NCI-H1436 (cell line): ENCODE measurements at places on chromosomes 6 and 20.

GRCh38 chr6:39338397-39338796 is 15.9 kb upstream of the KCNK16 start:
- no peak for DNase-seq

DNA sequence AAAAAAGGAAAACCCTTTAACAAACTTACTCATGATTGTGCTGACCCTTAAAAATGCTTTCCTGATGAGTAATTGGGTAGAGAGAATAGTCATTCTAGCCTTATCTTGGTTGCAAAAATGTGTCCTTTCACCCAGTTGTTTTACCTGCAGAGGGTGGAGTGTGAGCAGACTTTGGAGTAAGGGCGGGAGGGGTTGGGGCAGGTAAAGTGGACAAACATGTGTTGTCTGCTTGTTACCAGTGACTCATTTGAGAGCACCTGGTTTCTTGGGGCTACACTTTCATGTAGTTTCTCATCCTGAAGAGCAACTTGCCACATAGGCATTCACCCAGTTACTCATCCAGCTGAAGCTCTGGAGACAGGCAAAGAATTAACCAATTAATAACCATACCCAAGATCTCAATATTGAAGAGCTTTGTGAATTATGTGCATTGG is 121.1 kb downstream of the TNFRSF21 start:
- no peak for DNase-seq

DNA sequence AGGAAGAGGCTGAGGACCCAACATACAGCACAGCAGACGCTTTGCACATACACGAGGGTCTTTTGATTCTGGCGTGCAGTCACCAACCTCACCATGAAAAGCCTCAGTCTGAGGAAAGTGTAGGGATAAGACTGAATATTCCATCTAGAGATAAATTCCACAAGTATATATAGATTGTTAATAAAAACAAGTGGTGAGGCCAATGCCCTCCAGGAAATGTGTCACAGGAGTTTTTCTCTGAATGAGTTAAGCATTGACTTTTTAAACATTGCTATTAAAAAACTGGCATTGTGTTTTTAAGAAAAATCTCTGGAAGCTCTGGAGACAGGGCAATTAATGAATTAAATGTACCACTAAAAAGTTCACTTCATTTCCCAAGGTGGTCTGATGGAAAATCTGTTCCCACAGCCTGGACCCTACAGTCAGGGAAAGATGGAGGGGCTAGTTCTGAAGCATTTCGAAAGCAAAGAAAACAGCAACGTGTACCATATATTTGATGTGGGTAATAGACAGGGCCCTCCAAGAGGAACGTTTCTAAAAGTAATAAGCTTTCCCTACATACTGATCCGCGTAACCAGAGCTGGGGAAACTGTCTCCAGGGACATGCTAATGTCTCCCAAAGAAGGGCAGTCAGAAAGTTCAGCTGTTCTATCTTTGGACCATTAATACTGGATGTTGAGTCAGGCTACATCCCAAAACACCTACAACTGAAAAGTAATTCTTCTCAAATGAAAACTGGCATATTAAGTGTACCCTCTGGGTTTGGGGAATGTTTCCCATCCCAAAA is 301.1 kb downstream of the FOXC1 start:
- DNase-seq = no peak

DNA sequence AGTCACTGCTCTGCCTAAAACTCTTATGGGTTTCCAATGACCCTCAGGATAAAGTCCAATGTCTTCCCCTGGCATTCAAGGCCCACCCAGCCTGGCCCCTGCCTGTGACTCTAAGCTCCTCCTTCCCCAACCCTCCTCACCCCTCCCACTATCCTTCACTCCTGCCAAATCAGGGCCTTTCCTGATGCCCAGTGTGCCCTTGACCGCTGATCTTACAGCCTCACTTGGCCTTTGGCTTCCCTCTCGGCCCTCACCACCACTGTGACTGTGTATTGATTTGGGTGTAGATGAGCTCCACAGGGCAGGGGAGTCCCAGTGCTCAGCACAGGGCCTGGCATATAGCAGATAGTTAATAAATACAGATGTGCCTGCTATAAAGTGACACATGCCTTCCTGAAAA is 115.7 kb downstream of the TOX2 start:
- DNase-seq = no peak

DNA sequence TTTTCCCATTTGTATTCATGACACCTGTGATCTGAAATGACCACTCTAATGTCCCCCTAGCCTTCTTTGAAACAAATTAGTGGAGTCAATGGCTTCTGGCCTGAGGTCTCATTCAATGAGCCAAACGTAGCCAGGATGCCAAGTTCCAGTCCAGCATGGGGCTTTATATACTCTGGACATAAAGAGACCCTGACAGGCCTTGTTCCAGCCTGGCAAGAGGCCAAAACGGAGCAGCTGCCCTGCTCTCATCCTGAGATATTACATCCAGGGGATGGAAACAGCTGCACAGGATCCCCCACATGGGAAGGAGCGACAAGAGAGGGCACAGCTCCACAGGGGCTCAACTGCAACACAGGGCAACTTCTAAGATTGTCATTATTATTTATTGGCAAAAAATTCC is 437.8 kb downstream of the CDH26 start:
- DNase-seq = no peak

DNA sequence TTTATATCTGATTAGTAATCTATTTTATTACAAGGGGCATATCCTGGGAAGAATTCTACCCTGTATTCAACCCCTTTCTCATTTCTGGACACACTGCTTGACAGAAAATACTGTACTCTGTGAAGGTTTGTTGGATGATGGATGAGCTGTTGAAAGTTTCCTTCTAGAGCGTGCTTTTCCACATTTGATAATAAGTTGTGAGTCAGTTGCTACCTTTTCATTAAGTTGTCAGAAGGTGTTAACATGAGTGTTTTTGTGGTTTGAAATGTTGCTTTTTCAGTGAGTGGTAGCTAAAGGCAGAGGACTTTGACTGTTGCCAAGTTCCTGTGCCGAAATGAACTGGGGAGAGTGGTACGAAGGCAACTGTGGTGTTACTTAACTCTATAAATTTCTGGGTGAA is 3.9 kb upstream of the ECI2 start:
- DNase-seq = no peak

DNA sequence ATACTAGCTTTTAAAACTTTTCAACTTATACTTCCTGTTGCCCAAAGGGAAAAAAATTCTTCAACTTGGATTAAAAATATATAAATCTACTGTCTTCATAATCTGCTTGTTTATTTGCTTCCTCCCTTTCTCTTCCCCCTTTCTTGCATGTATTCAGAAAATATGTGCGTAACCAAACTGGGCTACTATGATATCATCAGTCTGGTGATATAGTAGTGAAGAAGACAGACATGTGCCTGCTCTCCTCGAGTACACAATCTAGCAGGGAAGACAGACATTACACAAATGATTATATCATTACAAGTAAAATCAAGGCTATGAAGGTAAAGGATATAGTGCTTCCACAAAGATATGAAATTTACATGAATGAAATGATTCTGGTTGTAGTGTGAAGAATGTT is 31.0 kb downstream of the IBTK start:
- no peak for DNase-seq

- DNase-seq = no peak
Measured at GRCh38 chr20:48227381-48227780, 442.1 kb upstream of the SULF2 start.

DNA sequence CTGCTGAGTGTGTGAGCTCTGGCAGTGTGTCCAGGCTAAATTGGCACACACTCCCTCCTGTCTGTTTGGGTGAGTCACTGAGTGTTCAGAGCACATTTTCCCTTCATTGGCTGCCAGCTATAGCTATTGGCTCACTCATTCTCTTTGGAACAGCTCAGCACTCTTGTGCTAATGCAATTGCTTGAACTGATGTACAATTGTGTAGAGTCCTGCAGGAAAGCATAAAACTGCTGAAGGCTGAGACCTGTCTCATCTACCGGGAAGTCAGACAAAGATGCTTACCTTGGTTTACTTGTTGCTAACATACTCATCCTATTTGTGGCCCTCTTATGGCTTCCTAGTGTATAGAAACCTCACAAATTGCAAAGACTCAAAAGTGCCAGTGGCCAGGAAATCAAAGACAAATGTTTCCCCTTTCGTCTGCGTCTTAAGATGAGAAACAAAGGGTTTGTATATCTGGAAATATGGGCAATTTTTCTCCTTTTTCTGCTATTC is 351.0 kb downstream of the BCKDHB start:
- DNase-seq = no peak

GRCh38 chr6:43200541-43200940 is 18.5 kb downstream of the CUL9 start:
- no peak for DNase-seq

DNA sequence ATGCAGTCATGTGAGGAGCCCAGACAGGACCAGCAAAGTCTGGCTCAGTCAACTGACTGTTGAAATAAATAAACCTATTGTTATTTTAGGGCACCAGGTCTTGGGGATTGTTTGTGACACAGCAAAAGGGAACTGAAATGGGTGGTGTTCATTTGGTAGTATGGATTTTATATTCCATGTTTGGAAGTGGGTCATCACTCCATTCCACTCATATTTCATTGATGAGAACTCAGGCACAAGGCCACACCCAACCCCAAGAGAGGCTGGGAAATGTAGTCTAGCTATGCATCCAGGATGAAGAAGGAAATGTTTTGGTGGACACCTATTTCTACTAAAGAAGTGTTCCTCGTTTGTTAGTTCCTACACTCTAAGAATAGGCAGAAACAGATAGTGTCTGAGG is 64.9 kb upstream of the BTBD3 start:
- no peak for DNase-seq

DNA sequence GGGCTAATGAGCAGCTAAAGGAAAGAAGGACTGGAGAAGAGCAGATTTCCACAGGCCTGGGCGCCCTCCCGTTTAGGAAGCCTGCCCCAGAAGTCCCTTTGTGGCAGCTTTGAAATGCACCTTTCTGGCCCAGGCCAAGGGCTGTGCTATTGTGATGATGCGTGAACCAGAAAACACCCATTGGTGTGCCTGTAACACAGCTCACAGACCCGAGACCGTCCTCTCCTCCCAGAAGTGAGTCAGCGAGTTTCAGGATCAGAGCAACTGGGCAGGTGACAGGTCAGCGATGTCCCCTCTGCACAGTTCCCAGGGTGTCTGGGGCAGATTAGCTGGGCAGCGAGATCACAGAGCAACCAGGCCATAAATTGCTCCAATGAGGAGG is 71.9 kb upstream of the SULF2 start:
- no peak for DNase-seq

DNA sequence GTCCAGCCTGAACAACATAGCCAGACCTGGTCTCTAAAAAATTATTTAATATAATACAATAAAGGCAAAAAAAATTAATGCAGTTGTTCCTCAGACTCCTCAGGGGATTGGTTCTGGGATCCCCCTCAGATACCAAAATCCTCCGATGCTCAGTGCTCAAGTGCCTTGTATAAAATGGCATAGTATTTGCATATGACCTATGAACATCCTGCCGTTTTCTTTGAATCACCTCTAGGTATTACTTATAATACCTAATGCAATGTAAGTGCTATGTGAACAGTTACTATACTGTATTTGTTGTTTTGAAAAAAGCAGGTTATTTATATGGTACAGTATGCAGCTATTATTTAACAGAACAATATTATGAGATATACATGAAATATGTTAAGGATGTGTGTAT is 43.3 kb downstream of the RNGTT start:
- DNase-seq = no peak

- no peak for DNase-seq
Measured at GRCh38 chr20:20501128-20501527, 133.2 kb downstream of the INSM1 start.

DNA sequence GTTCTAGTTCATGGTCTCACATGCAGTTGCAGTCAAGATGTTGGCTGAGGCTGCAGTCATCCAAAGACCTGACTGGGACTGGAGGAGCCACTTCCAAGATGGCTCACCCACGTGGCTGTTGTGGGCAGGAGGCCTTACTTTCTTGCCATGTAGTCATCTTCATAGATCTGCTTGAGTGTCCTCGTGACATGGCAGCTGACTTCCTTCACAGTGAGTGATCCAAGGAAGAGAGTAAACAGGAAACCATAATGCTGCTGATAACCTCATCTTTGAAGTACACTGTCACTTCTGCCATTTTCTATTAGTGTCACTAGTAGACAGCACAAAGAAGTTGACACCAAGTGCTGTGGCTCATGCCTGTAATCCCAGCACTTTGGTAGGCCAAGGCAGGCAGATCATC is 40.1 kb upstream of the AKIRIN2 start:
- DNase-seq = no peak

- DNase-seq = no peak
Measured at GRCh38 chr6:123629258-123629941, 7.3 kb downstream of the TRDN start.

DNA sequence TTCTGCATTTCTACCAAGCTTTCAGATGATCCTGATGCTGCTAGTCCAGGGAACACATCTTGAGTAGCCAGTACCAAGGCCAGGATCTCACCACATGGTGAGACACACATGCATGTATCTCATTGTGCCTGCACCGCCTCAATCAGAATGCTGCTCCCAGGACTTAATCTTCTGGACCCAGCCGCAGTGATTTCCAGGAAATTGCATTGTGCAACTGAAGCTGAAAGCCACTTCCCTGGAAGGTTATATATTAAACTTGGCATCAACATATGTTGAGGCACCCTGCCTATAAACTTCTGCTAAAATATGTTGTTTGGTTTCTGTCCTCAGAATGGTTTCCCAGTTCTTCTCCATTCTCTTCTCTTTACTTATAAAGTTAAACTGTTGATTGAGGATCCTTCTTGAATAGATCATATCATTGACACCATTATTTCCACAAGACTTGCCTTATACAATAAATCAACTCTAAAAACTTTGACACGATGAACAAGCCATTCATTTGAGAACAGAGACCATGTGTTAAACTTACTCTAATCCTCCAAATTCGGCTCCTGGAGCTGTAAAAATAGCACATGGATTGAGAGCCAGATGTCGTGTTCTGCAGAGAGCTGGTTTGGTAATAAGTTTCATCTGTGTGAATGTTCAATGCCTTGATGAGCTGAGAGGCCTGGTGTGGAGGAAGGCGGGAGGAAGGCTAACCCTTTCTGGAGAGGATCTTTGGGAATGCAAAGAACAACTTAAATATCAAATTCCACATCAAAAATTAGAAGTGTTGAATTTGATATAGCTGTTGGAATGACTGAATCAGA is 65.0 kb upstream of the PCSK2 start:
- no peak for DNase-seq

GRCh38 chr6:87914637-87915395 is 132.8 kb upstream of the SPACA1 start:
- no peak for DNase-seq

GRCh38 chr6:2108700-2109306 is 136.6 kb downstream of the GMDS start:
- DNase-seq = peak; percentile 78

GRCh38 chr6:159874435-159874834 is 16.4 kb upstream of the MAS1 start:
- DNase-seq = no peak

- no peak for DNase-seq
Measured at GRCh38 chr6:34926655-34927054, 37.6 kb downstream of the ANKS1A start.
